Stimulated activated CD4-positive, alpha-beta T cell treated with anti-CD3 and anti-CD28 coated beads, Interleukin-1b, Interleukin-23, amount 100 ng/mL, for 4 hours (primary cell): ENCODE measurements at places on chromosomes 1 and 21.

DNA sequence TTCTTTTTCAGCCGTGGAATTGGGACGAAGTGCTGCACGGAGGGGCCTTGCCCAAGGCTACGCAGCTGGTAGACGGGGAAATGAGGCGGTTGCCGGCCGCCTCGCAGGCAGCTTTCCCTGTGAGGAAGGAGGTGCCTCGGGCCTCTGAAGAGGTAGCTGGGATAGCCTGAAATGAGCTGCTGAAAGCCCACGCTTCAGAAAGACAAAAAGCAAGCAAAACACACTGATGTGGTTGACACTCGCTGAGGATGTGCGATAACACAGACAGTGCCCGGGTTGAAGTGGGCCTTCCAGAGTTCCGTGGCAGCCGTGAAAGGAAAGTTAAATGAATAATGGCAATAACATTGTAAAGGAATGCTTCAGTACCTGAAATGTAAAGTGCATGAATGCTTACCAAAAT, 47.2 kb downstream of the S1PR1 start:
- DNase-seq: peak; percentile 30

DNA sequence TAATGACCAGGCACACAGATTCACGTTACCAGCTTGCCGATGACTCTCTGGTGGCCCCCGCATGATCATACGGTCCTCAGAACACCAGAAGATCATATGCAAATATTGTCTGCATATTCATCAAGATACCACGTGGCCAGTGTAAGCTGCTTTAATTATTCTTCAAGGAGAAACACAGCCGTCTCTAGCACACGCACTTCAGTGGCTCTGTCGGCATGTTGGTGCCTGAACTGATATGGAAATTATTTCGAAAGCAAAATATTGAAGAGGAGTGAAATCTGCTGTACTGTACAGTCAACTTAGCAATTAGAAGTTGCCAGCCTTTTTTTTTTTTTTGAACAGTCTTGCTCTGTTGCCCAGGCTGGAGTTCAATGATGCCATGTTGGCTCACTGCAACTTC, 5.9 kb upstream of the KIF26B start:
- no peak for DNase-seq

GRCh38 chr1:235763962-235764361, 102.7 kb downstream of the LYST start:
- no peak for DNase-seq

GRCh38 chr1:247332623-247333361, 1.1 kb upstream of the ZNF496 start:
- DNase-seq: no peak

- DNase-seq: no peak
Observed at GRCh38 chr1:161173711-161174110, 3.6 kb downstream of the B4GALT3 start.

DNA sequence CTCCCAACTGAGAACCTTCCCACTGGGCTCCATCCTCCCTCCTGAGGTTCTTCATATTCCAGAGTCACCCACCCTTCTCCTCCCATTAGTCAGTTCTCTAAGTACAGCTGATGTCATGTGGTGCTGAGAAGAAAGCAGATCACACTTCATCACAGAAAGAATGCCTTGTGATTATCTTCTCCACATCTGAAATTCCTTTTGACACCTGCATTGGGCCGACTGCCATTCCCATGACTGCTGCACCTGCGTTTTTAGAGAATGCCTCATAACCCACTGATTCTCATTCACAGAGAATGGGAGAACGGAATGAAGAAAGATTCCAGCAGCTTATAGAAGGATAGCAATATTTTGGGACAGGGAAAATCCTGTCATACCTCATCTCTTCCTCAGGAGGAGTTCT, 14.3 kb downstream of the LEPR start:
- no peak for DNase-seq

DNA sequence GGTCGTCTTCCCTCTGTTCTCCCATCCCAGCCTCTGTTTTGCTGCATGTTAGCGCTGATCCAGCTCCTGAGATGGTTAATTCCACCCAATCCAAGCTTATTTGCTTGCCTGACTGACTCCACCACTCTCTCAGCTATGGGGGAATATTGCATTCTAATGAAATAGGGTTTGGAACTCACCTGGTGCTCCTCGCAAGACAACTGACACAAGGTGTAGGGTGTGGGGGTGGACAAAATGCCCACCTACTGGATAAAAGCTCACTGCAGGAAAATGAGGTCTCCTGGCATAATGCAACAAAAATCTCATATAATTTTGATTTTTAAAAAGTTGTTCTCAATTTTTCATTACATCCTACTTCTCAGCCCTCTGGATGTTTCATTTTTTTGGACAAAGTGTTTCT, 259.0 kb downstream of the ZNF648 start:
- DNase-seq: no peak
